Upper lobe of right lung (tissue), 1 donor: ENCODE measurements at places on chromosomes 2 and 18.

DNA sequence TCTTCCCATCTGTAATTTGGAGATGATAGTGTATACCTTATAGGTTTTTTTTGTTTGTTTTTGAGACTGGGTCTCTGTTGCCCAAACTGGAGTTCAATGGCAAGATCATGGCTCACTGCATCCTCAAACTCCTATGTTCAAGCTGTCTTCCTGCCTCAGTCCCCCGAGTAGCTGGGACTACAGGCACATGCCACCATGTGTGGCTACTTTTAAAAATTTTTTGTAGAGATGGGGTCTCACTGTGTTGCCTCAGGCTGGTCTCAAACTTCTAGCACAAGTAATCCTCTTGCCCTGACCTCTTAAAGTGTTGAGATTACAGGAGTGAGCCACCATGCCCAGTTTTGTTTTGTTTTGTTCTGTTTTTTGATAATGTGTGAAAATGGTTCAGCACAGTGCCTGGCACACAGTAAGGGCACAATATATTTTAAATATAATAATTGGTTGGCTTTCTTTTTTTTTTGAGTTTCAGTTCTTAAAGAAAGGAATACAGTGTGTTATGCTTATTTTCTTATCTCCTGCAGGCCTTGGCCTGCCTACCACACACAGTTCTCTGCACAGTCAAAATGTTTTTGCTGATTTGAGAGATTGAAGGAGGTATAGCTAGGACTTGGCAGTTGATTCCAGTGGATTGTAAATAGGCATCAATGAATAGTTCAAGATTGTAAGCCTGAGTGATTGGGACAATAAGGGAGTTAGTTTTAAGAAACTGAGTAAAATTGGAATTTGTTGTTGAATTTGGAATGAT is 6.1 kb downstream of the ACTR3 start:
- no peak overlapping the region for H3K27ac ChIP-seq
- H3K4me1 ChIP-seq = peaks cover 84% of the 10 kb centered on the region
- no peaks in the 10 kb centered on the region for H3K36me3 ChIP-seq
- DNase-seq = no peak

DNA sequence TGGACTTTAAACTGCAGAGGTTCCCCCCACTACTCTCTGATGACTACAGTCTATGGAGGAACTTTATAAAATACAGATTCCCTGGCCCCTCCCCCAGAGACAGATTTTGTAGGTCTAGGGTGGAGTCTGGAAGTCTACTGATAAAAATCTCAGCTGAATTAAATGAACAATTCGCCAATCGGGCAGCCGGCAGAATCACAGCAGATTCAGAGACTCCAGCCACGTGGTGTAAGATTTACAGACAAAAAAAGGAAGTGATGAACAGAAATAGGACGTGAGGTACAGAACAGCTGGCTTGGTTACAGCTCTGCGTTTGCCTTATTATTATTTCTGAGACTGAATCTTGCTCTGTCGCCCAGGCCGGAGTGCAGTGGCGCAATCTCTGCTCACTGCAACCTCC is 21.4 kb upstream of the MTA3 start:
- H3K27me3 ChIP-seq = no peaks in the 10 kb centered on the region
- no peak for DNase-seq
- no peak overlapping the region for H3K27ac ChIP-seq
- no peak overlapping the region for H3K4me3 ChIP-seq
- no peaks in the 10 kb centered on the region for H3K4me1 ChIP-seq

DNA sequence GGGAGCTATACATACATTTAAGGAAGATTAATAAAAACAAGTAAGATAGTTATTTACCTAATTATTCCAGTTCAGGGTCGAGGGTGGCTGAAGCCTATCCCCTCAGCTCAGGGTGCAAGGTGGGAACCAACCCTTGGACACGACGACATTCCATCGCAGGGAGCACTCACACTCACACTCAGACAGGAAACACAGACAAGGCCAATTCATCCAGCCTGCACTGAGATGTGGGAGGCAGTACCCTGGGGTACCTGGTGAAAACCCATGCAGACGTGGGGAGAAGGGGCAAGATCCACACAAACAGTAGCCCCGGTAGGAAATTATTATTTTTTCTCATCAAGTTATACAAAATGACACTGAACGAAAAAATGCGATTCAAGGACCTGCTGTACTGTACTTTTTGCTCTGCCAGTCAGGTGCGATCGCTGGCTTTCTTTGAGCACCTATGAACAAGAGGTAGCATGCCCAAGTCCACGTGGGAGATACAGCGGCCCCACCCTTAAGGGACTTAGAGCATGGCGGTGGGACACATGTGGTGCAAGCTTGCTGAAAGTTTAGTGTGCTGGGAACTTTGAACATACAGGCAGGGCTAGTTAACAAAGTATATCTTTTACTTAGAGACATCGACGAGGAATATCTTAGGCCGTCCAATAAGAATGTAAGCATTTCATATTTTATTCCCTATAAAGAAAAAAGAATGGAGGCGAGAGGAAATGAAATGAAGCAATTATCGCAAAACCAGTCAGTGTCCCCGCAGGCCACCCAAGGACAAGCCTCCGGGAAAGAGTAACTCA is 624 bp downstream of the METTL8 start:
- H3K4me3 ChIP-seq = peak overlapping the region; percentile 87
- H3K27ac ChIP-seq = peak overlapping the region; percentile 99
- no peak for DNase-seq
- peaks cover 16% of the 10 kb centered on the region for H3K36me3 ChIP-seq

DNA sequence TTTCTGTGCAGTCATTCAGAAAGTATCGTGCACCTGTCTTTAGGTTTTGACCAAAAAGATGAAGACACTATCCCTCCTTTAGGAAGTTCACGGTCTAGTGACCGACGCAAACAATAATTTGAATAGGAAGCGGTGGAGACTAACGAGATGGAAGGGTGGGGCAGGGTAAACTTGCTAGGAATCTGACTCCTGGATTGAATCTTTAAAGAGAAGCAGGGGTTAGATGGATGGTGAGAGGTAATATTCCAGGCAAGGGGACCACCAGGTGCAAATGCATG is 651 bp upstream of the TXNL1 start:
- peaks cover 22% of the 10 kb centered on the region for H3K4me1 ChIP-seq
- H3K36me3 ChIP-seq = no peaks in the 10 kb centered on the region
- no peak for DNase-seq
- H3K27me3 ChIP-seq = no peaks in the 10 kb centered on the region
- peak overlapping the region; percentile 97 for H3K27ac ChIP-seq

- no peaks in the 10 kb centered on the region for H3K4me1 ChIP-seq
- DNase-seq = peak; percentile 17
- H3K27ac ChIP-seq = no peak overlapping the region
Measured at GRCh38 chr2:236075802-236076201, 92.4 kb downstream of the GBX2 start.

GRCh38 chr2:98158305-98158704 is 71.3 kb downstream of the VWA3B start:
- no peak overlapping the region for H3K4me3 ChIP-seq
- H3K4me1 ChIP-seq = no peaks in the 10 kb centered on the region
- no peaks in the 10 kb centered on the region for H3K27me3 ChIP-seq
- no peaks in the 10 kb centered on the region for H3K36me3 ChIP-seq
- DNase-seq = no peak

GRCh38 chr18:10201659-10202058 is 252.8 kb upstream of the APCDD1 start:
- H3K4me3 ChIP-seq = no peak overlapping the region
- H3K27ac ChIP-seq = no peak overlapping the region

DNA sequence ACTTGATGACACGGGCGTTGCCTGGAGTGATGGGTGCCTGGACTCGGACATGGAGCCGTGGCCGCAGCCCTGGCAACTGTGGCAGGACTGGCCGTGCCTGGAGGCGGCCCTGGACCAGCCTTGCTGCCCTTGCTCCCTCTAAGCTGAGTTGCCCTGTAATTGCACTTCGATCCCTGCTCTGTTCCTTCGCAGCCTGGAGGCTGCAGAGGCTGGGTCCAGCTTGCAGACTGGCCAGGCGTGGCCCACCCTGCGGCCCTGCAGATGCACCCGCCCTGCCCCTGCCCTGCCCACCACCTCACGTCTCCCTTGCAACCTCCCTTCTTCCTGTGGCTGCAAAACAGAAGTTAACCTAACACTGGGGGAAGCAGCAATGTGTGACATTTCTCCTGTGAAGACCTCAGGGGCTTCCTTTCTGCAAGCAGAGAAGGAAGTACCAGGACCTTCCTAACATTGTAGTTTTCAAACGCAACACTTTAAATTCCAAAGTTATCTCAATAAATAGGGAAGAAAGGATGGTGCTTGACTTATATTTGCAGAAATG is 174.6 kb upstream of the TPO start:
- no peak for DNase-seq
- no peaks in the 10 kb centered on the region for H3K27me3 ChIP-seq
- no peak overlapping the region for H3K4me3 ChIP-seq
- no peak overlapping the region for H3K27ac ChIP-seq

DNA sequence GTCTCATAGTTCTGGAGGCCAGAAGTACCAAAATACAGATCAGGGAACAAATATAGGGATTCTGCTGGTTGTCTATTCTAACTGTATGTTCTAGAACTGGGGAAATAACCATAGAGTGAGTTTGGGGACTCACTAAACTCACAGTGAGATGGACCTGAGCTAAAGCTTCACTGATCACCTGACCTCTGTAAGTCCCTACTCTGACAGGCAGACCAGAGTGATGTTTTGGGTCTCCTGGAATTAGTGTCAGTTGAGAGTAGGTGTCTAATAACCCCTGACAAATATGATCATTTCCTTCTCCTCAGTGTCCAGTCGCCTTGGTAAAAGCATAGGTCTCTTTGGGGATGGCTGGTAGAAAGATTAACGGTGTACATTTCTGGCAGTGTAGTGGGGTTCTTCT is 14.2 kb downstream of the PIKFYVE start:
- H3K27me3 ChIP-seq = no peaks in the 10 kb centered on the region
- no peak overlapping the region for H3K4me3 ChIP-seq
- H3K27ac ChIP-seq = no peak overlapping the region
- no peak for DNase-seq

GRCh38 chr18:75406491-75407445 is 20.7 kb downstream of the SMIM21 start:
- no peak overlapping the region for H3K27ac ChIP-seq
- DNase-seq = no peak
- H3K4me1 ChIP-seq = no peaks in the 10 kb centered on the region
- no peaks in the 10 kb centered on the region for H3K36me3 ChIP-seq
- no peak overlapping the region for H3K4me3 ChIP-seq

DNA sequence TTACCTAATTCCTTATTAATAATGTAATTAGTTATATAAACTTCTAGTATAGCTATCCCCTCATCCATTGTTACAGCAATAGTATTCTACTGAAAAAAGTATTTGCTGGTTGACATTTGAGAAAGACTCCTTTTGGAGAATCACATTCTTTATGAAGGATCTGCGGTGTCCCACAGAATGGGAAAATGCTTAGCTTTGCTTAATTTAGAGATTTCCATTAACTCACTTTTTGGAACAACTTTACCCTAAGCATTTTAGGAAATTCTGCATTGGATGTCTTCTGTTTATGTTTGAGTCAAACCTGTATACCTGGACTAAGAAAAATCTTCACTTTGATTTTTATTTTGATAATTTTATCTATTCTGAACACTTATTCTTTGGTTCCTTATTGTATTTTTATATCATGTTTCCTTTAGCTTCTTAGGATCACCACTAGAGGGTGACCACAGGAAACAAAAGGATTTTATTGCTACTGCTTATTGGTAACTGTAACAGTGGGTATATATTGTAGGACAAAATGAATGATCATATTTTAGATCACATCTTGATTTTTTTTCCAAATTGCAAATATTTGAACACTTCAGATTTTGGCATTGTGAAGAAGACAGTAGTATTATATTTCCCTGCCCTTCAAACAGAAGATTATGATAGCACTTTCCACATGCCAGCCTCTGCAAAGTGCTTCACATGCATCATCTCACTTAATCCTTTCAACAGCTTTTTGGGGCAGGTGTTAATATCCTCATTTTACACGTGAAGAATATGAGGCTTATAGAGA is 79.6 kb downstream of the MIB1 start:
- no peak overlapping the region for H3K4me3 ChIP-seq
- H3K27me3 ChIP-seq = no peaks in the 10 kb centered on the region
- no peak overlapping the region for H3K27ac ChIP-seq
- H3K4me1 ChIP-seq = no peaks in the 10 kb centered on the region
- DNase-seq = no peak

DNA sequence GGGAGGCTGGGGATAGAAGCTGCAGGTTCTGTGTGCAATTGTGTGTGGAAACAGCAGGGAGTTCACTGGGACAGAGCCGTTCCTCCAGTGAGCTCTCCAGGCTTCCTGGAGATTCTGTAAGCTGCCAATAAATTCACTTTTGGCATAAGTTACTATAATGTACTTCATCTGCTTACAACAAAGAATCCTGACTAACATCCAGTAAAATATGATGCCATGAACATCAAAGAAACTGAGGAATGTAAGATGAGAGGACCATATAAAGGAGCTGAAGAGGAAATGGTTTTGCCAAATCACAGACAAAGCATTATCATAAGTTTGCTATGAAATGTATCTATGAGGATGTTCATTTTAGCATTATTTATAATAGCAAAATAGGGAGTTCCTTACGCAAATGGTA is 175.3 kb downstream of the KCNE4 start:
- no peak overlapping the region for H3K27ac ChIP-seq
- H3K4me1 ChIP-seq = no peaks in the 10 kb centered on the region
- H3K4me3 ChIP-seq = no peak overlapping the region

- no peak overlapping the region for H3K27ac ChIP-seq
- no peaks in the 10 kb centered on the region for H3K4me1 ChIP-seq
- H3K27me3 ChIP-seq = no peaks in the 10 kb centered on the region
Measured at GRCh38 chr2:23092831-23093230, 292.1 kb upstream of the KLHL29 start.

DNA sequence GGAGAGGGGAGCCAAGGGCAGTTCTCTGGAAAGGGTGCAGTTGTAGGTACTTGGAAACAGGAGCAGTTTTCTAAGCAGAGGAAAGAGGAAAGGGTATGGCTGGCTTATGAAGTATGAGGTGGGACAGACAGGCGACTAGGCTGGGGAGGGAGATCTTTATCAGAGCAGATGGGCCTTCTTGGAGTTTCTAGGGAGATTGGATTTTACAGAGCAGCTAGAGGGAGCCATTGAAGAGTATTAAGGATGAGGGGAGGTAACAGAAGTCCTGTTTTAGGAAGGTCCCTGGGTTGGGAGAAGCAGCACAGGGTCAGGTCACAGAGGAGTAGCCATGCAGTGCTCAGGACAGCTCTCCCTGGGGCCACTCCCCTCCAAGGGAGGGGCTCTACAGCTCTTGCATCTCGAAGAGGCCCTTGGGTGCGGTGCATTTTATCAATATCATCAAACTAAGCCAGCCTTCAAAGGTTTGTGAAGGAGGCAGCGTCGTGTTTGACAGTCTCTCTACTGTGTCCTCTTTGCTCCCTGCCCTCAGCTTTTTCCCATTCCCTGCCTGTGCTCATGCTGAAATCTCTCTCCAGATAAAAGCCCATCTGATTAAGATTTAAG is 154.3 kb downstream of the SETBP1 start:
- no peak overlapping the region for H3K27ac ChIP-seq
- no peak overlapping the region for H3K4me3 ChIP-seq
- DNase-seq = no peak
- peaks cover 31% of the 10 kb centered on the region for H3K4me1 ChIP-seq
